ENCODE measurements at places on chromosomes 4 and X.

- peak; percentile 95 for DNase-seq
These were observed 26.1 kb upstream of the CFAP299 start for GRCh38 chr4:80309294-80310004.

DNA sequence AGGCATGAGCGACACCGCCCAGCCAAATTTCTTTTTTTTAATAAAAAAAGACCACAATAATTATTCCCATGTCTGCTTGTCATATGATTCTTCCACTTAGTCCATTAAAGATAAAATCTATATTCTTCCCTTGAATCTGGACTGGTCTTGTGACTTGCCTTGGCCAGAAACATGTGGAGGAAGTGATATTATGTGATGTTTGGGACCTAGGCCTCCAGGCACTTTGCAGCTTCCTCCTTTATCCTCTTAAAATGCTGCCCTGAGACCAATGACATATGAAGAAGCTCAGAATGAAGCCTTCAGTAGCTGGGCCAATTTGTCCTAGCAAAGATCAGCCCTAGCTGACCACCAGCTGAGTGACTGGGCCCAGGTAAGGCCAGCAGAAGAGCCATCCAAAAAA lies 250.0 kb downstream of the INPP4B start:
- no peak for DNase-seq

- DNase-seq, result no peak
These were observed 34.0 kb downstream of the ZNF827 start for GRCh38 chr4:145904413-145905177.

DNA sequence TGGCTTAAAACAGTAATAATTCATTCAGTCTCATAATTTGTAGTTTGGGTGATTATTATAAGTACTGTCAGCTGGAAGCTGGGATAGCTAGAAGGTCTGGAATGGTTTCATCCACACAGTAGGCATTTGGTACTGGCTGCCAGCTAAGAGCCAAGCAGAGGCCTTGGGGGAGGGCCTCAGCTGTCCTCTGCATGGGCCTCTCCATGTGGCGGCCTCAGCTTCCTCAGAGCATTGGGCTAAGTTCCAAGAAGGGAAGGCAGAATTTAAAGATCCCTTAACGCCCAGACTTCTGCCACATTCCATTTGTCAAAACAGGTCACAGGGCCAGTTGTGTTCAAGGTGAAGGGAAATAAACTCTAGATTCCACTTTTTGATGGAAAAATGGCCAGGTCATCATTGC lies 93.3 kb downstream of the NEUROG2 start:
- DNase-seq, result peak; percentile 5

DNA sequence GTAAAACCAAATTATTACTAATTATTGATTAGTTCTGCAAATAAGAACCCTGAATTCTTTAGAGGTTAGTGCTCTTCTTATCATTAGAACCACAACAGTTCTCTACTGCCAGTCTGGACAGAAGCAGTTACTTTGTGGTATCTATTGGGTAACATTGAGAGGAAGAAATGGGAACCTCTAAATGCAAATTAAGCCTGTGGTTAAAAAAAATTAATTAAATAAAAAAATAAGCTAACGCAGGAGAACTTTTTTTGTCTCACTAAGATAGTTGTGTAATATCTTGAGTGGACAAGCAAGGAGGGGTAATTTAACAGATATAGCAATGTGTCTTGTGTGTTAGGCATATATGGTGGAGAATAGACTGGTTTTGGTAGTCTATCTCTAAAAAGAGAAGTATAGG lies 32.9 kb upstream of the TET2 start:
- DNase-seq, result no peak

GRCh38 chr4:117873779-117874178 lies 160.5 kb upstream of the NDST3 start:
- DNase-seq, result no peak

- peak; percentile 55 for DNase-seq
These were observed 13.1 kb downstream of the TMSB4X start for GRCh38 chrX:12987900-12988594.

- peak; percentile 0 for DNase-seq
These were observed 120.4 kb downstream of the CHIC1 start for GRCh38 chrX:73683236-73683859.

DNA sequence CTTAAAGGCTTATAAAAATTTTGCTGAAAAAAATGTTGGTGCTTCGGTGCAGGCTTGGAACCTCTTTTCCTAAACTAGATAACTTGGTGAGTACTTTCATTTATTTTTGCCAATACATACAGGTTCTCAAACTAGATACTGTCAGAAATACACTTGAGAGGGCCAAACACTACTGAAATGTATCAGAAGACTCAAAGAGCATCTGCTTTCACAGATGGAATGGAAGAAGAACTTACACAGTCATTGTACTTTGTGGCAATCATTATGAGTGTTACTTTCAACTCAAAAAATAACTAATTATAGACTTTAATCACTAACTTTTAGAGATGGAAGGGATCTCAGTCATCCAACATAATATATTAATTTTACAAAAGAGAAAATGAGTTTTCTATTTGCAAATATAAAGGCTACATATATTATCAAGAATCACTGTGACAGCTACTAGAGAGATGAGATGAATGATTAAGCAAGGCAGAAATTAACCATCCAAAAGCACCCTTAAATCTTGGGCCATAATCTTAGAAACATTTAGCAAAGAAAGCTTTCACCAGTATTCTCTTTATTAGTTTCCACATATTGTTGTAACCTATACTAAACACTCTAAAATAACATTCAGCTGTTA lies 1.0 kb downstream of the ENAM start:
- DNase-seq, result no peak

DNA sequence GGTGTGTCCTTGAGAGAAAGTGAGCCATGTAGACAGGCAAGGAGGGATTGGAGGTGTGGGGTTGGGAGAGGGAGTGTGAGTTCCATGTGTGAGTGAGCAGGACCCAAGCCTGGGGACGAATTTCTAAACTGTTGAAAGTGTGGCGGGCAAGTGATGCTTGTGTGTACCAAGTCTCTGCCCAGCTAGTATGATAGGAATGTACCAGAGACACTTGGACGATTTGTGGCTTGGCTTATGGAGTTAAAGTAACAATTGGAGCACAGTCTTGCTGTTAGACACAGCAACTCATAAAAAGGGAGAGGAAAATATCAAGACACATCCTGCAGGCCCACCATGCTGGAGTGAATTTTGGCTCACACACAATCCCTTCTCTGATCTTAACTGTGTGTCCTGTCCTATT lies 8.5 kb downstream of the PTTG2 start:
- no peak for DNase-seq

DNA sequence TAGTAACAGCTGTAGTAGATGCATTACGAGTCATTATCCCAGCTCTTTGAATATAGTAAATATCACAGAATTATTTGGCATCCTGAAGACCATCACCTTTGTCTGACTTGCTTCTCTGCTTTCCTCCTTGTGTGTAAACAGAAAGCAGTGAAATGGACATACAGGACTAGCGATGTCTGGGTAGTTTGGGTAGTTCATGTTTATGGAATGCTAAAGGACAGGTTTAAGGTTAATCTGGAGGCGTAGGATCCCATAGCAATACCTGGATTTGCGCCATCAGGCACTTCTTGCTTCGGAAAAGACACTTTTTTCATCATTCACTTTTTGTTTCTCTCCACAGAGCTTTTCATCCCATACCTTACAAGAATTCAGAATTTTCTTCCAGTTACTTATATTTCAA lies 232.2 kb downstream of the GPAT3 start:
- no peak for DNase-seq

GRCh38 chr4:142818476-142818875 lies 27.6 kb downstream of the INPP4B start:
- peak; percentile 14 for DNase-seq

DNA sequence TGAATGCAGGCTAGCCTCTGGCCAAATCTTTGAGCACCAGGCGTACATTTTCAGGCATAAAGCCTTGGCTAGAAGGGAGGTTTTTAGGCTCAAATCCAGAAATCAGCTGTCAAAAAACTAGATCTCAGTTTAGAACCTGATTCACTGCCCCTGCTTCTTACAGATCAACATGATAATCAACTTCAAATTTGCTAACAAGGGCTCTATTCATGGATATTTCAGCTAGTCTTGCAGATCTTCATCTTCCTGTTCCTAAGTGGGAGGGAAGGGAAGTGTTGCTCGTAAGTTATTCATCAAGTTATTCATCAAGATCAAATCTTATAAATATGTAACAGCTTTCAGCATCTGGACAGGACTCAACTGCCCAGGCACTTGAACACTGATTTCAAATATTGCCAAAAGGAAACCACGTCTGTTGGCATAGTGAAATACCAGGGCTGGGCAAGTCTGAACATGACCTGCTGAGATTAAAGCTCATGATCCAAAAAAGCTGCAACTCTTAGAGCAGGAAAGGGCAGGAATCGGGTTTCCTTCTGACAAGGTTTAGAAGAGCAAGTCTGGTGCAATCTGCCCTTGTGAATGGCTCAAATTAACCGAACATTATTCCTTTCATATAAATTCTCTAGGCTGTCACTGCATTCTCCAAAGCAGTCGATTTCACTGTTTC lies 200.3 kb downstream of the PDGFC start:
- DNase-seq, result peak; percentile 82

- DNase-seq, result no peak
These were observed 71.8 kb downstream of the CHRDL1 start for GRCh38 chrX:110723844-110724243.

- no peak for DNase-seq
These were observed 197.8 kb downstream of the EDA start for GRCh38 chrX:69813677-69814076.

- DNase-seq, result no peak
These were observed 2.9 kb downstream of the KLHL15 start for GRCh38 chrX:24023972-24024669.

DNA sequence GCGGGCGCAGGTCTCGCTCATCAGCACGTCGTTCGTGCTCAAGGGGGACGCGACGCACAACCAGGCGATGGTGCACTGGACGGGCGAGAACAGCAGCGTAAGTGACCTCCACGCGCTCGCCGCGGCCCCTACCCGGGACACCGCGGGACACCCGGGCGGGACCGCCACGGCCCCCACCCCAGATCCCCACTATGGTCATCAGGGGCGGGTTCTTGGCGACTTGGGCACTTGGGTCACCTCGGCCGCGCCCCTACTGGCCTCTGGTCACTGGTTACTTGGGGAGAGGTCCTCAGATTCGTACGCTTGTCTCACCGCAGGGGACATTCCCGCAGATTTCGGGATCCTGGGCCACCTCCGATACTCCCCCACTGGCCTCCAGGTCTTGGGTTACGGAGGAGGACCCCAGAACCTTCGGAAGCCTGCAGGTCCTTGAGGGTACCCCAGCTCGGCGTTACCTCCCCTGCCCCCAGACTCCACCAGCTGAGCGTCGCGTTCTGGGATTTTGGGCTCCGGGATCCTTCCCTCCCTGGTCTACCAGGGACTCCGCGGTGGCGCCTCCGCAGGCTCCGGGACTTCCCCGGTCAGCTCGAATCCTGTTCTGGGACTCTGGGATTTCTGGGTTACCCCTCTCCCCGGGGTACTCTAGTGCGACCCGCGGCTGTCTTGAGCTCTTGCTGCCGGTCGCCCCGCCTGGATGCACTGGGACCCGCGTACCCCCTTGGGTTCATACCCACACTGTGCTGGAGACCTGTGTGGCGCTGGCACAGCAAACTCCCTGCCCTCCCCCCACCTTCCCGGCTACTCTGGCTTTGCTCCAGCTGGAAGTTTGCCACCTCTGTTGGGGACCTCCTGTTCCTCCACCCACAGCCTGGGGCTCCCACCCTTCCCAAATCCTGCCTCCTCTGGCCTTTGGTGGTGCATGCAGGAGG lies 956 bp downstream of the SORCS2 start:
- no peak for DNase-seq

- no peak for DNase-seq
These were observed 7.9 kb downstream of the PLK4 start for GRCh38 chr4:127888559-127888958.

DNA sequence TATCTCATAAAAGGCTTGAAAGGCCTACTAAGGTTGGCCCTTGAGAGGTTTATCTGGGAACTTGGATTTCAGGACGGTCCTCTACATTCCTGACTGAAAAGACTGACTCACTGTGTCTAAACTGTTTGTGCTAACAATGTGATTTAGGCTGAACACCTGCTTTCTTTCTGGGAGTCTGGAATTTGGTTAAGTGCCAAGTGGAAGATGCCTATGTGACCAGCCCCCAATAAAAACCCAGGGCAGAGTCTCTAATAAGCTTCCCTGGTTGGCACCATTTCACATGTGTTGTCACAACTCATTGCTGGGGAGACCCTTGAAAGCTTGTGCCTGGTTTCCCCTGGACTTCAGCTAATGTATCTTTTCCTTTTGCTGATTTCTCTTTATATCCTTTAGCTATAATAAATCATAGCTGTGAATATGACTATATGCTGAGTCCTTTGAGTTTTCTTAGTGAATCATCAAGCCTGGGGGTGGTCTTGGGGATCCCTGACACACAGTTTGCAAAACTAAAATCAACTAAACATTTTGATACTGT lies 55.1 kb downstream of the GPR82 start:
- peak; percentile 62 for DNase-seq

DNA sequence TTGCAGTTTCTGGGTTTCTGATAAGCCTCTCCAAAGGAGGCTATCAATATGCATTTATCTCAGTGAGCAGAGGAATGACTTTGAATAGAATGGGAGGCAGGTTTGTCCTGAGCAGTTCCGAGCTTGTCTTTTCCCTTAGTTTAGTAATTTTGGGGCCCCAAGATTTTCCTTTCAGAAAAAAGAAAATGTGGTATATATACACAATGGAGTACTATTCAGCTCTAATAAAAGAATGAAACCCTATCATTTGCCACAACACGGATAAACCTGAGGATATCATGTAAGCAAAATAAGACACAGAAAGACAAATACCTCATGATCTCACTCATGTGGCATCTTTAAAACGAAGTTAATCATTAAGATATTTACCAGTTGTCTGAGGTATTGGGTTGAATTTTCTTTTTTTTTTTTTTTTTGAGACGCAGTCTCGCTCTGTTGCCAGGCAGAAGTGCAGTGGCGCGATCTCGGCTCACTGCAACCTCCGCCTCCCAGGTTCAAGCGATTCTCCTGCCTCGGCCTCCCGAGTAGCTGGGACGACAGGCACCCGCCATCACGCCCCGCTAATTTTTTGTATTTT lies 540 bp downstream of the ZNF721 start:
- DNase-seq, result no peak

DNA sequence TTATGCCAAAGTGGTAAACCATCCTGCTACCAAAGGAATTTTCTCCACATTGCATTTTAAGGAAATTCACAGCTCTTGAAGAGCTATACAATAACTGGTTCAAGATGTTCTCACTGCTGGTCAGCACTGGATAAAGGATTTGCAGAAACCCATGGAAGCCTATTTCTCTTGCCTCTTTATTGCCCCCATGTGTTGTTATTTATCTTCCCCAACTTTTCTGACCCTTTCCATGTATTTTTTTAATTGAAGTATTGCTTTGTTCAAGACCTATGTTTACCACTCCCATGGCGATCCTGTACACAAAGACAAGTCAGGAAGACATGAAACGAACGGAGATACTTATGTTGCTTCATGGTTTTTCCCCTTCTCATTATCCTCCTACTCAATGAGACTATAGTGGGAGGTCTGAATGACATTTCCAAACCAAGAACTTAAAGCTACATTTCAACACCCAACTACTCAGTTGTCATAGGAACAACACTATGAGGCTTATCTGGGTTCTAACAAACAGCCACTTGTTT lies 566.4 kb upstream of the DIPK2B start:
- DNase-seq, result peak; percentile 61
